ENCODE measurements at places on chromosomes 5 and 9. TPM values are rescaled to one million over a fixed set of nuclear protein-coding genes. Genes with fewer than 3 reads are reported as not detected.
A peak's percentile ranks its signal among the peaks of the same experiment; 100 is the strongest.

DNA sequence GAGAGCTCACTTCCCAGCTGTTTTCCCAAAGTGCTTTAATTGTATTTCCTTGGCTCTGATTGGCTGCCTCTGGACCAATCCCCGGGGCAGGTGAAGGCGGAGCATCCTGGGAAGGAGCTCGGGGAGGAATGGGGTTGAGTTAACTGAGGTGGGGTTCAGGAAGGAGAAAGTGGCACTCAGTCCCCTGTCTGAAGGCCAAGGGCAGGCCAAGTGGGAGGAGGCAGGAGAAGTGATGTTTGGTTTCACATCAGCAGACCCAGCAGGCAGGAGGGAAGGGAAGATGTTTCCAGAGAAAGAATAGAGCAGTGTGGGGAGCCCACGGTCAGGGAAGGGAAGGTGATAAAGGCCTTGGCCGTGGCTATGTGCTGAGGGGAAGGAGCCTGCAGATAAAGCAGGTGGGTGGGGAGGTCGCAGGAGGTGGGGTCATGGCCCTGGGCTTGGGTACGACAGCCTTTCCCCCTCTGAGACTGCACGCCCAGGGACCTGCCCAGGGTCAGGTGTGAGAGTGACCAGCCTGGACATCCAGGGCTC is 3.1 kb downstream of the TSPAN17 start:
- DNase-seq: no peak

GRCh38 chr9:95103281-95103771 is 214.2 kb downstream of the FANCC start:
- DNase-seq: no peak

Gene CHD1
- 50.1 TPM for total RNA-seq

DNA sequence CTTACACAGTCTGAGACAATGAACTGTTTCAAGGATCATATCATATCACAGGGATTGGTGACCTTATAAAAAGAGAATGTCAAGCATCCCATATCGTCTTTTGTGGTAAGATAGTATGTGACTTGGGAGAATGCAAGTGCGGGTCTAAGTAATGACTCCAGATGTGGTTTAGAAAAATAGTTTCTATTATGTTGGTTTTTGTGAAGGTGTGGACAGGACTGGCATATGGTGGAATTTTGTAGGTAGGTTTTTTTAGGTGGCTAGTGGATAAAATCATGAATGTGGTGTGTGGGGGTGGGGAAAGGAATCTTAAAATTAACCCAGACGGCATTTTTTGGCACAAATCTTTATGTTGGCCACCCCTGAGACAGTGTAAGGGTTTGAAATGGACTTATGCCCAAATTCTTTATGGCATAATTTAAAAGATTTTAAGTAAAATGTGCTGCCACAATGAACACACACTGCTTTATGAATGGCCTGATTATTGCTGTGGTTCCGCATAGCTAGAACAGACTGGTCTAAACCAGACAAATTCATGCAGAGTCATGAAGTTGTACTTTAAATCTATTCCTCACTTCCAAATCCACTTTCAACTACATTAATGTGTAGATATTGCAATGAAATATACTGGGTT is 204.8 kb upstream of the HAPLN1 start:
- peak; percentile 79 for DNase-seq

DNA sequence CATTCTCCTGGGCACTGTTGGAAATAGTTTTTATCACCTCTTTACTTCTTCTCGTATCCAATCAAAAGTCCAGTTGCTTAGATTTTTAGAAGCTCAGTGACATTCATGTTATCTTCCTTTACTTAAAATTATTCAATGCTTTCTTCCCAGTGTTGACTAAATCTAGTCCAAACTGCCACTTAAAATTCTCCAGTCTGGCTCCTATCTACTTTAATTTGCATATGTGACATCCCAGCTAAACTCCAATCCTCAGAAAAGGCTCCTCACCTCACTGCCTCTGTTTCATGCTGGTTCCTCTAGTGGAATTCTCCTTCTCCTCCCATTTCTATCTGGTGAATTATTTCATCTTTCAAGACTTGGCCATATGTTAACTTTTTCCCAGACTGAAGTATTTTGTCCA is 1238.7 kb upstream of the WWC1 start:
- no peak for DNase-seq

Gene BARHL1
- total RNA-seq: not detected

Gene NMUR2
- not detected for total RNA-seq

Gene ABCA1
- 6.3 TPM for total RNA-seq

- DNase-seq: no peak
These were observed 22.2 kb upstream of the CMBL start for GRCh38 chr5:10329820-10330481.

DNA sequence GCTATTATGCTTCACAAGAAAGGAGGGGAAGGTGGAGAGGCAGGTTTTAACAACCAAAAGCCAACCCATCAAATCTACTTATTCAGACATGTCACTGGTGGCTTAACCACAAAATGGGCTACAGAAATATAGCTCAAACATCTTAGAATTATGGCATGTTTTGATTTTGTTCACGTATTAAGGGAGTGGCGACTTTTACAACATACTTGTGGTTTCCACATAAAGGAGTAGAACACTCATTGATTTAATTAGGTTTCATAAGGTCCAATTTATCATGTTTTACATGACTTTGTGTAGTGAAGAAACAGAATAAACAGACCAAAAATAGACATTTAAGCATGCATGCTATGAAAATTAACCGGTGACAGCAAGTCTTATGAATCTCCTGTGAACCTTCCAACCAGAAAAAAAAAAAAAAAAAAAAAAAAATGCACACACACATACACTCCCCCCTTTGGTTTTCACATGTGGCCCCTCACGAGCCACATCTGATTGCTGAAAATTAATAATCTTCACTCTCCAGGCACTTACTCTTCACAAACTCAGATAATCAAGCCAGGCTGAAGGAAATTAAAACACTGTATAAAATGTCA is 5.4 kb downstream of the ZNF608 start:
- DNase-seq: no peak

- DNase-seq: no peak
These were observed 24.8 kb upstream of the PRDM9 start for GRCh38 chr5:23482642-23483041.

- DNase-seq: no peak
These were observed 62.7 kb downstream of the PCSK5 start for GRCh38 chr9:75953218-75953617.

- DNase-seq: peak; percentile 74
These were observed 25.0 kb upstream of the HMCN2 start for GRCh38 chr9:130240410-130241197.

DNA sequence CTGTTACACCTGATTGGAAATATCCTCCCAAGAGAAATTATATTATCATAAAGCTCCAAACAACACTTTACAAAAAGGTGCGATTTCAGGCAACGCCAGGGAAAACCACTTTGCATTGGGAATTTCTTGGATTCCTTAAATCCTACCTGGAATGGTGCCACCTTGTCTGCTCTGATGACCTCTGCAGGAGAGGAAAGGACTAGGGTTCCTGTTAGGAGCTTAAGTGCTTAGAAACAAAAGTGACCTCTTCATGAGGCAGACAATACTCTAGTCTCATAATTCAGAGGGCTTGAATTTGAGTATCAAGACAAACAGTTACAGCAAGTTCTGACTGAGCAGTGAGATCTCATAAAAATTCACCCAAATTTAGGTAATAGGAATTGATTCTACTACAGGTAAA is 33.9 kb upstream of the GLIS3 start:
- DNase-seq: no peak

Gene FOXD4
- total RNA-seq: 1.2 TPM

DNA sequence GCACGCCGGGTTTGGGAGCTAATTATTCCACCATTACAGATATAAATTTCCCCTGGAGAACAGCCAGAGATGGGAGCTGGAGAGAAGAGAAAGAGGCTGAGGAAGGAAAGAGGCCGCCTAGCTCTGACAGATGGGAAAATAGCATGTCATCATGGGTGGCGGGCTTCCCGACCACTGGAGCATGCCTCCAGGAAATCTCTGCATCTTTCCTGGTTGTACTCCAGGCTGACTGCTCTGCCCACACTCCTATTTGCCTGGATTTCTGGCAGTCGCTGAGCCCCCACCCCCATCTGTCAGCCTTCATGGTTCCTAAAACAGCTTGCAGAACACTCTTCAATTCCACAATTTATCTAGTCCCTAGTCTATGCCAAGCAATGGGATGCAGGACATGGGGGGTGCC is 14.3 kb upstream of the GABRP start:
- no peak for DNase-seq

DNA sequence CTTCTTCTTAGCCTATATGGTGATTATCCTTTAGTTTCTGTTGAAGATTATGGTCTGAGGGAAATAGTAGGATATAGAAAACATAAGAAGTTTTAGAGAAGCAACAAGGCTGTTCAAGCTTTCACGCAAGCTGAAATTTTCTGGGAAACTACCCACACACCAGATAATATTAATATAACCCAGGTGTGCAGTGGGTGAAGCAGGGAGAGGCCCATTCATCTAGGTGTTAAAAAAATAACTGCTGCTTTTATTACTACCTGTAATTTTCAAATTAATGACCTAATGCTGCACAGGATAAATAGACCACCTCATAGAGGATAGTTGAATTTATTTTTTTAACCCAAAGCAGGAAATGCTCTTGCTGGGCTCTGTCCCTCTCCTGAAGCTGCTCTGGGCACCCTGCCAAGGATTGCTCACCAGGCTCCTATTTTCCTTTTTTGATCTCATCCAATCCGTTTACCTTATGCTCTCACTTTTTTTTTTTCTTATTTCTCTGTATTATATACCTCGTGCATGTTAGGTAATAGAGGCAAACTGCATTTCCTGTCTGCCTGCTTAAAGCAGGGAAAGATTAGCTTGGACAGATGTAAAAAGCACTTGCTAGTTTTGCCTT is 124.3 kb upstream of the SLC12A2 start:
- peak; percentile 94 for DNase-seq

GRCh38 chr5:159971514-159971913 is 37.4 kb upstream of the TTC1 start:
- DNase-seq: no peak

DNA sequence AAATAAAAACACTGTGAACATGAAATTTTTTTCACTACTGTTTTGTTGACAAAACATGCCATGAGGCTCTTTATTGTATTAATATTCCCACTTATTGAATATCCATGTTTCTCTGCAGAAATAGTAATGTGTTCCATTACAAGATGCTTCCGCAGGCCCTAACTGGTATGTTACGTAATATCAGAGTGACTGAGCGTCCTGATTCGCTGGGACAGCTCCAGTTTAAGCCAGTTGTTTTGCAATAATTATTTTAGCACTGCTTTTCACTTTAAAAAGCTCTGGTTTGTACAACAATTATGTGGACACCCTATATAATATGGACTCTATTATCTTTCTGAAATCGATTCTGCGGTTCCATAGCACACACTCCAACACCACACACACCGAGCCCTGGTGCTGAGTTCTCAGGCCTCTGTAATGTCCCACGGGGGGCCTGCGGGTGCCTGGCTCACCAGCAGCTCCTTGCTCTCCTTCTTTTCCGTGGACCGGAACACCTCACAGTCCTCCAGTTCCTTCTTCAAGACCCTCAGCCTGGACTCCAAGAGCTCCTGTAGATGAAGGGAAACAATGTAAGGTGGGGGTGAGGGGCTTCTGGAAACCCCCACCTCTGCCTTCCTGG is 1.8 kb downstream of the TRIM7 start:
- no peak for DNase-seq

DNA sequence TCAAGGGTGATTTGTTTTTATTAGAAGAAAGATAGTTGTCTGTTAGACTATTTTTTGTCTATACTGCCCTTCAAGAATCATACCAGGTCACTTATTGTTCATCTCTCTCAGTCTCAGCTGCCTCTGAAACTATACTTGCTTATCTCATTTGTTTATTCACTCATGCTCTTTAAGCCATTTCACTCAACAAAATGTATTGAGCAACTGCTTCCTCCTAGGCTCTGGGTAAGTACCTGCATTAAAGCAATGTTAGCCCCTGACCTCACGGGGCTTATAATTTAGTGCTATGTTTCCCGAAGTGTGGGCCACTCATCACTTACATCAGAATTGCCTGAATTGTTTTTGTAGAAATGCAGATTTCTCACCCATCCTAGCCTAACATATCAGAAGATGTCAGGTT is 100.9 kb downstream of the DPYSL3 start:
- DNase-seq: no peak

GRCh38 chr9:93134015-93134739 is at the start of gene NINJ1:
Gene NINJ1 (minus strand): TSS chr9:93134251. CDS start chr9:93134217, 34 bp downstream.
- DNase-seq: peak; percentile 46

DNA sequence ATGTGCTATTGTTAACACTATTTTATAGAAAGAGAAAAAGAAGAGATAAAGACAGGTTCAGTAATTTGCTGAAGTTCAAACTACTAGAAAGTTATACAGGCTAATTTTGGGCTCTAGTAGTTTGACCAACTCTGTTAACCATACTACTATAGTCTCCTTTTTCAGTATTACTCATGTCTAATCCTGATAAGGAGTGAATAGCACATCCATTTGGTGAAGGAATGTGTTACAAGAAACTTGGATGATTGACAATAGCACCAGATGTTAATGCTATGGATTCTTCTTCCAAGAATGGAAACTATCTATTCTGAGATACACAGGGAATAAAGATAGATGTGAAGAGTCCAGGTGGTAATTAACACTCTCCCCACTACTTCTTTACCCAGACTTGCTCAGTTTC is 677.3 kb downstream of the PRELID2 start:
- DNase-seq: no peak

DNA sequence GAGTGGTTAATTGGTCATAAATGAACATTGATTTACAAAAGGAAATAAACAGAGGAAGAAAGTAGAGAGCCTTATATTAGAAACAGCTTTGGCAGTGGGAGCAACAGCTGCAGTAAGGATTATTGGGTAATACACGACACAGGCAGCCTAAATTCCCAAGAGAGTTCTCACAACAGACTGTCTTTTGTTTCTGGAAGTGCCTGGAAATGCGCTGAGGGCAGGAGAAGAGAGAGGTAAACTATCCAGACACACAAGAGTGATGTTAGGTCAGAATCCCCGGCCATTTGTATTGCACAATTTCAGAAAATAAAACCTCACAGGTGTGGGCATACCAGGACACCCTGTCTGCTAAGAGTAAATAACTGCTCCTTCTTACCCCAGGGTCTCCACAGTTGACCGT is 450.4 kb upstream of the CTNND2 start:
- DNase-seq: no peak

DNA sequence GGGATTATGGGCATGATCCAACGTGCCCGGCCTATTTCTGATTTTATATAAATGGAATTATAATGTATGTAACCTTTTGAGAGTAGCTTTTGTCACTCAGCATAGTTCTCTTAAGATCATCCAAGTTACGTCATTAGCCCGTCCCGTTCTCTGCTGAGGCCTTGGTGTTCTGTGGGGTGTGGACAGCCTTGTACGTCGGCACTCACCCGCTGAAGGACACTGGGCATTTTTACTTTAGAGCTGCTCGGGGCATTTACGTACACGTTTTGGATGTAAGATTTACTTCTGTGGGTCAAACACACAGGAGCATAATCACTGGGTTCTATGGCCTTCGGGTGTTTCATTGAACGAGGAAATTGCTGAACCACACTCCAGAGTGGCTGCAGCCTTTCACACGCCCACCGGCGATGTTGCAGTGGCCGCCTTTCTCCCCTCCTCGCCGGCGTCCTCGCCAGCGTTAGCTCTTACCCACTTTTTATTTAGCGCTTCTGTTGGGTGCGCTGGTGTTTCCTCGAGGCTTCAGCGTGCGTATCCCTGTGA is 101.8 kb downstream of the EHMT1 start:
- no peak for DNase-seq

Measured in HT1080 (cell line).